Effector CD8-positive, alpha-beta T cell (primary cell): ENCODE measurements at places on chromosomes 2 and 18.

DNA sequence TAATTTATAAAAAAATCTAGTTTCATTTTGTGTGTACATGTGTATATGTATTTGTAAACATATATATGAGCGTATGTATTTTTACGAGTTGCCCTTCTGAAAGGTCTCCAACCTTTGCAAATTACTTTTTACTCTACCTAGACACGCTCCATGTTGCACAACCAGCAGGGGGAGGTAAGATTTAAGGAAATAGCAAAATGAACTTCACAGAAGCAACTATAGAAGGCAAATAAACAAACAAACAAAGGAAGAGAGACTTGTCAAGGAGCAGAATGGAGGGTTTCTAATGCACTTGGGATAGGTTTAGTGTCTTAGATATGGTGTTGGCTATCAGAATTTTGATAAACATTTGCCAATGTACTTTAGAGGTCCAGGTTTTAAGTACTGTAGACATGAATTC, 820.5 kb upstream of the POU3F3 start:
- no peak for DNase-seq

DNA sequence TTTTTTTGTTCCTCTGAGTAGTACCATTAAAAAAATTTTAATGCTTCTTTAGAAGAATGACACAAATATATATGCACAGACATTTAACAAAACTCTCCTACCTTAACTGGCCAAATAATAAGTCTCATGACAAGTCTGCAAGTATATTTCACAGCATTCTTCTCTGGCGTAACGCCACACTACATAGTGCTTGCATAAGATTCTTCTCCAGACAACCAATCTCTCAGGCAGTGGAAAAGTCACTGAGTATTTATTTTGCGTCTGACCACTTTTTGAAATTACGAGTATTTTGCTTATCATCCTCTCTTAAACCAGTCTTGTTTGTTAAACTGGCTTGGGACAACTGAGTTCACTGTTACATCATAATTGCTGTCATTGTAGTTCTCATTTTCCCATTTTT, 749.2 kb downstream of the ADCYAP1 start:
- no peak for DNase-seq

GRCh38 chr2:71798266-71799012, 345.1 kb downstream of the DYSF start:
- no peak for DNase-seq

GRCh38 chr18:77785415-77785975, 535.8 kb downstream of the GALR1 start:
- no peak for DNase-seq

GRCh38 chr2:56380861-56381260, 197.1 kb downstream of the CCDC85A start:
- DNase-seq, result no peak

DNA sequence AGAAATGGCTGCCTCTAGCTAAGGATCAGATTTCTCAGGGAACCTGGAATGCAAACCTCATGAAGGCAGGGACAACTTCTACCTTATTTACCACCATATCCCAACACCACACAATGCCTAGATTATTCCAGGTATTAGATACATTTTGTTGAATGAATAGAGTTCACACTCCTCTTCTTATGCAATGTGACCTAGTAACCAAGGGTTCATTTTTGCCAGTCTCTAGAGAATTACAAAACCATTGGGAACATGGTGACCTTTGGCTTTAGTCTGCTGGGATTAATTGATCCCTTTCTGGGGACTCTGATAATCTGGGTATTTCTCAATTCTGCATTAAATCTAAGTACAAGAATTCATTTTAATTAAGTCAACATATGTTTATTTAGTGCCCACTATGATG, 35.2 kb upstream of the SERTAD2 start:
- DNase-seq, result no peak

- no peak for DNase-seq
Measured at GRCh38 chr2:75703589-75704287, 7.0 kb downstream of the GCFC2 start.

- no peak for DNase-seq
Measured at GRCh38 chr18:38074298-38074876, 508.8 kb upstream of the CELF4 start.
